ENCODE measurements at places on chromosomes 2 and 18.

DNA sequence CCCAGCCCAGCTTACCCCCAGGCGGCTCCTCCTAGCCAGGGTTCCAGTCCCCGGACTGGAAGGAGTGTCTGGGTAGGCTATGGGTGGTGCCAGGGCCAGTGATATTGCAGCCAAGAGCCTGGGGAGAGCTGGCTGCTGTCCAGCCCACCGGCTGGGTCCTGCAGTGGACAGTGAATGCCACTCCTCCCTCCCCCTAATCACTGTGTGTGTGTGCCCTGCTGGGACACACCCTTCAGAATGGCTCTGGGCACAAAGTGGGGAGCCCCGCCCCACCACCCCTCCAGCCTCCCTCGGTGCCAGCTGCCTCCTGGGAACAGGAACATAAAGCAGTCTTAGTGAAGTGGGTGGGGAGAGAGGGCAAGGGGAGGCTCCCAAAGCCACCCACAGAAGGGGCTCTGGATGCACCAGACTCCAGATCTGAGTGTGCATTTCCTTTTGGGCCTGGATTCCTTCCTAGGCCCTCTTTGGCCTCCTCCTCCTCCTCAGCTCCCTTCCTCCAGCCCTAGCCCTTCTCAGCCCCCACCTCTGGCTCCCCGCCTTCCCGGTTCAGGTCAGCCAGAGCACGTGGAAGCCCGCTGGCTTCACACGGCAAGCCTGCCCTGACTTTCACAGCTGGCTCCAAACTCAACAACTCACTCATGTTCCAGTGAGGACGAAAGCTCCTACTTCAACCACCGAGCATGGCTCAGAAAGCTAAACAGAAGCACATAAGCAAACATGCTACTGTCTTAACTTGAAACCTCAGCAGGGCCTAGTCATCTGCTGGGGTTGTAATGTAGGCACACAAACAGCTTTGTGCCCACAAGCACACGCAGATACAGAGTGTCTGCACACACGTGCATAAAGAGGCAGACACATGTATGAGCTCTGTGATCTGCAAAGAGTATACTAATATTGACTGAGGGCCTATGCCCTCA is 209.2 kb upstream of the SMAD2 start:
- DNase-seq = no peak

DNA sequence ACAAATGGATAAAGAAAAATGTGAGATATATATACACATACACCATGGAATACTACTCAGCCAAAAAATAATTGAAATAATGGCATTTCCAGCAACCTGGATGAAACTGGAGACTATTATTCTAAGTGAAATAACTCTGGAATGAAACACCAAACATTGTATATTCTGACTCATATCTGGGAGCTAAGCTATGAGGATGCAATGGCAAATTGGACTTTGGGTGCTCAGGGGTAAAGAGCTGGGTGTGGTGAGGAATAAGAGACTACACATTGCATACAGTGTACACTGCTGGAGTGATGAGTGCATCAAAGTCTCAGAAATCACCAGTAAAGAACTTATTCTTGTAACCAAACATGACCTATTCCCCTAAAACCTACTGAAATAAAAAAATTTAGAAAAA is 636.0 kb upstream of the LRATD1 start:
- no peak for DNase-seq

- DNase-seq = no peak
Observed at GRCh38 chr2:5921081-5921642, 229.0 kb downstream of the SOX11 start.

DNA sequence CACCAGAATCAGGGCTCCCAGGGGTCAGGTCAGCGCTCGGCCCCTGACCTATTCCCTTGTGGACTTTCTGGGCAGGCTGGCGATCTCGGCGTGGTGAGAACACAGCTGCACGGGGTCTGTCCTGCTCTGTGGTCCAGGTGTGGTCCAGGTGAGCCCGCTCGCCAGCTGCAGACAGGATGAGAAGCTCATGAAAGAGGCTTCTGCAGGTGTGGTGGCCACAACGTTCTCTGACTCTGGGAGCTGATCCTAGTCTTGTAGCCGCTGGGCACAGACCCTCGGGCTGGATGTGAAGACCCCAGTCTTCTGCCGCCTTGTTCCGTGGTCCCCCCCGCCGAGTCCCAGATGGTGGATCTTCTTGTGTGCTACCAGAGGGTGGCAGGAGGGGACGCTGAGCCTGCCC is 129.7 kb downstream of the RTP5 start:
- DNase-seq = no peak

DNA sequence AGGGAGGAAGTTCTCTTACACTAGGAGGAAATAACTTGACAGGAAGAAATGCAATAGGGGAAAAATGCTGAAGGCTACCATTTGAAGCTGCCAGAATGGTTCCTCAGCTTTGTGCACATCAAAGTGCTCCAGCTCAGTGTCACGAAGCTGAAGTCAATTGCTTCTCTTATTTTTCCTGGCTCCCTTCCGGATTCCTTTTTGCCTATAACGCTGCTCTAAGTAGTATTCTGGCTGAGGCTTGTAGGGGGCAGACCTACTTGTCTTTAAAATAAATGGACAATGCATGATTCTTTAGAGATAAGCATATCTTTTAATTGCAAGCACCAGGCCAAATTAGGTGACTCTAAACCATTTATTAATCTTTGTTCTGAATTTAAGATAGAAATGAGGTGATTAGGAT is 60.3 kb upstream of the SCN1A start:
- no peak for DNase-seq

DNA sequence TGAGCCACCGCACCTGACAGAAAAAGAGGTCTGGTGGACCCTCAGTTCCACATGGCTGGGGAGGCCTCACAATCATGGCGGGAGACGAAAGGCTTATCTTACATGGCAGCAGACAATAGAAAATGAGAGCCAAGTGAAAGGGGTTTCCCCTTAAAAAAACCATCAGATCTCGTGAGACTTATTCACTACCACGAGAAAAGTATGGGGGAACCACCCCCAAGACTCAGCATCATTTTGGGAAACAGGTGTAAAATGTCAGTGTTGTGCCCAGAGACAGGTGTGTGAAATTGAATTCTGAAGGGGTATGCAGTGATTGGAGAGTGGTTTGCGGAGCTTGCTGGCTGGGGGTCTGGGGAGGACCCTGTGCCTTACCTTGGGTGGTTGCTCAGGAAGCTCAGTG is 4.6 kb upstream of the D2HGDH start:
- no peak for DNase-seq

DNA sequence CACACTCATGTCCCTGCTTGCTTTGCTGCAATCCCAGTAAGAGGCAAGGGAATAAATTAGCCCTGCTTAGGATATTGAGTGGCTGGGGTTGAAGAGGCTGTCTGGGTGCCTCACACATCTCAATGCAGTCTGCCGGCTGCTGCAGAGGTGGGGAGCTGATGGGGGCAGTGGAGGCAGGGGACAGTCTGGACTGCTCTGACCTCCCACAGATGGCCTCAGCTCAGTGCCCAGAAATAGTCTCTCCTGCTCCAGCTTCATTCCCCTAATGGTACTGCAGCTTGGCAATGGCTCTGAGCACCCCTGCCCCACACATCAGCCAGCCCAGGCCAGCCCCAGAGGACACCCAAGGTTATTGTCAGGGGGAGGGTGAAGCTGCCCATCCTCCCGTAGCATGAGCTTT is 21.5 kb upstream of the TNS1 start:
- no peak for DNase-seq

DNA sequence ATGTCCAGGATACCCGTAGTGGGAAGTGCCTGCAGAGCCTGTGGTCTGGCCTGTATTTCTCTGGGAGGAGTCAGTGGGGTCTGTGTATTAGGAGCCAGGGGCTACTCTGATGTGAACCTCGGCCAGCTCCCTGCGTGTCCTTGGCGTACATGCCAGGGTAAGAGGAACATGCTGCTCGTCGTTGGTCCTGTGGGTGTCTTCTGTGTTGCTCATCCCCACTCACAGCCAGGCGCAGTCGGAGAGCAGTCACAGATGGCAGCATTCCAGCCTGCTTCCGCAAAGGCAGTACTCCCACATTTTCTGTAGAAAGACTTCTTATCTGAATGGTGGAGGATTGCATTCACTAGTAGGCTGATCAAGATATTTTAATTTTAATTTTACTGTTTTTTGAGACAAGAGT is 84.9 kb downstream of the DGKD start:
- DNase-seq = no peak

- no peak for DNase-seq
Observed at GRCh38 chr2:44912660-44913059, 28.8 kb upstream of the SIX3 start.

DNA sequence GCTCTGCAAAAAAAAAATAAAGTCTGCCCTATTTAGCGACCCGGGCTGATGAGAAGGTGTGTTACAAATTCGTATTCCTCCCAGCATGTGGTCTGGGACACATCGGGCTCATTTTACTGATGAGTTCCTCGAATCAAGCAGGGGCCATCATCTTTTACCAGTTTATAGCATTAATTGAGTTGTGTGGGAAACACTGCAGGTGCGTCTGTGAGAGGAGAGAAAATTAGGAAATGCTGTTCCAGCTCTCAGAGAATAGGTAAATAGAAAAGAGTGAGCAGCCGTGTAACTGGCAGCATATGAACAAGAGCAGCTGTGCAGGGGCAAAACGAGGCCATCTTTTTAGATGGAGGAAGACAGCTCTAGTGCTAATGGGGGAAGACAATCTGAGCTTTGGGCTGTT is 216.7 kb downstream of the SETBP1 start:
- DNase-seq = no peak

- no peak for DNase-seq
Observed at GRCh38 chr18:54020156-54020745, 204.2 kb downstream of the MBD2 start.

DNA sequence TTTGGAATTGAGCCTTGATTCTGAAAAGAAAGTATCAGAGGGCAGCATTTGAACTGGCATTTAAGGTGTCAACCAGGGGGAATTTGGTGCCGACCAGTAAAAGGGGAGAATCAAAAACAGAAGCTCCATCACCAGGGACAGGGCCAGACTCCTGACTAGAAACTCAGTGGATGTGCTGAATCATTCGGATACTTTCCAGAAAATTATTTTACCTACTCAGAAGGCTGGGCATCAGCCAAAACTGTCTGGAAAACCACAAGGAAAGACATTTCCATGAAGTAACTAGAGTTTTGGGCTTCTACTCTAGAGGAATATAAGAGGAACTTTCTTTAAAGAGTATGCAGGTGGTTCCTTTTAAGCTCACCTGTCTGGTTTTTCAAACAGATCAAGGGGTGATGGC is 756.6 kb downstream of the RNF144A start:
- no peak for DNase-seq

DNA sequence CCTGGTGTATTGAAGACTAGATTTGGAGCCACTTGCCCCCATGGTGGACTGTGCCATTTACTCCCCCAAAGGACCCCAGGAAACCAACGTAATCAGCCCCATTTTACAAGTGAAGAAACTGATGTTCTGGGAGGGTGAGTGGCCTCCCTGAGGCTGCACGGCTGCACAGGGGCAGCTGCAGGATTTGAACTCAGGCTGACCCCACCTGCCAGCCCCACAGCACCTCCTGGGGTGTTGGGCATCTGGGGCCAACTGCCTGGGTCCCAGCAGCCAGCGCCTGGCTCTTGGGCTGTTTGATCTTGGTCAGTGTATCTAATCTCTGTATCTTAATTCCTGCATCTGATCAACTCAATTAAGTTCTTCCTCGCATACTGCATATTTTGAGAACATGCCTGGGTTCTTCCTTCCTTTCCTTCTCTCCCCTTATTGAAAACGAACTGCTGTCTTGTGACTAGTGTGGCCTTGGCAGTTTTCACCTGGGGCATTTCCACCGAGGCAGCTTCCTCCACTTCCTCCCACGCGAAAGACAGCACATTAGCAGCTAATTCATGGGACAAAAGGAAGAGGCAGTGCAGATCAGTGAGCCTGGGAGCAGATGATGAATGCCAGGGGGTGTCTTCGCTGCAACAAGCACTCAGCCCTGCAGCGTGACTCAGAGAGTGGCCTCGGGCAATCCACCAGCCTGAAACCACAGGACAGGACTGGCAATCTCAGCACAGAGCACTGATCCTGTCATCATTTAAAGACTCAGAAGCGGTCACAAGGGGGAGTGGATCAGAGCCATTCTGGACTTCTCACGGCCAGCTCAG is 184.1 kb upstream of the RAB12 start:
- DNase-seq = no peak

DNA sequence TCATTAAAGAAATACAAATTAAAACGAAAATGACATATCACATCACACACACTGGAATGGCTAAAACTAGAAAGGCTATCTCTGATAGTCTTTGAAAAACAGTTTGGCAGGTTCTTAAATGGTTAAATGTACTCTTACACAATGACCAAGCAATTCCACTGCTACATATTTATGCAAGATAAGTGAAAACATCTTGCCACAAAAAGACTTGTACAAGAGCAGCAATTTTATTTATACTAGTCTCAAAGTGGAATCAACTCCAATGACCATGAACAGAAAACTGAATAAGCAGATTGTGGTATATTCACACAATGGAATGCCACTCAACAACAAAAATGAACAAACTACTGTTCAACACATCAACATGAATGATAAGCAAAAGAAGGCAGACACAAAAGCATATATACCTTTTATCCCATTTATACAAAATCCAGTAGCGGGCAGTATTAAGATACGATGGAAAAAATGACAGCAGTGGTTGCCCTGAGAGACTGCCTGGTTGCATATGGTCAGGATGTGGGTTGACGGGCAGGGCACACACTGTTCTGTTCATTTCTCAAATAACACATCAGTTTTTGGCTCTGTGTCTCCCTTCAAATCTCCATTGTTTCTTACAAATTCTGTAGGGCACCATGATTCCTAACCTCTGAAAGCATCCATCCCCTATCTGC is 25.4 kb downstream of the SP100 start:
- no peak for DNase-seq

- DNase-seq = no peak
Observed at GRCh38 chr18:13551305-13551603, 175.1 kb downstream of the FAM210A start.

DNA sequence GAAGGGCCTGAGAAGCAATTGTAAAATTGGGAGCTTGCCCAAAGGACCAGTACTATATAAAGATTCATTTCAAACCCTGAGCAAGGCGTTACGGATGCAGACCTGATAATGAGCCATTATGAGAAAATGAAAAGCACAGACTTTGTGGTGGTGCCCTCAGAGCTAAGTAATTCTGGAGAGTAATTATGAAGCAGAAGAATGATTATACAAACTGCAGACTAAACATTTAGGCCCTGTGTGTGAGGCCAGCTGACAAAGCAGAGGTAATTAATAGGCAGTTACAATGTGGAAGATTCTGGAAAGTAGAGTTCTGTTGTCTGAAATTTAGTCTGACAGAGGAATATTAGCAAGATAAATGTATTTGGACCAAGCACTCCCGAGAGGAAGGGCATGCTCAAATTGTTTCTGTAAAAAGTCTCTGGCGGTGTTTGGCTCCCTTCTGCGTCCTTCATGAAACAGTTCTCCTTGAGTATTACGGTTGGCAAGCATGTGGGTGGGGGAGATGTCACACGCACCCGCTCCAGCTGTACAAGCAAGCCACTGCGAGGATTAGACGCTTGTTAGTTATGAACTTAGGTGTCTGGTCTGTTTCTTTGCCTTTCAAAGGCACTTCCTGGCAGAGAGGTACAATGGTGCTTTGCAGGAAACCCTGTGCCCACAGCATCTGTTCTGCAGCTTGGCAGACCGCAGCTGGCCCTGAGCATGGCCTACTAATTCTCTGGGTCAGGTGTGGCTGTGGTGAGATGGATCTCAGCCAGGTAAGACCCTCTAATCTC is 45.5 kb downstream of the CDC42EP3 start:
- no peak for DNase-seq

- DNase-seq = no peak
Observed at GRCh38 chr2:183193904-183194303, 69.7 kb downstream of the NUP35 start.

Measured in SK-N-MC (cell line).